ENCODE measurements at places on chromosomes 13 and 19.

GRCh38 chr19:4233282-4233853 is 4.0 kb downstream of the EBI3 start:
- peak; percentile 54 for DNase-seq

DNA sequence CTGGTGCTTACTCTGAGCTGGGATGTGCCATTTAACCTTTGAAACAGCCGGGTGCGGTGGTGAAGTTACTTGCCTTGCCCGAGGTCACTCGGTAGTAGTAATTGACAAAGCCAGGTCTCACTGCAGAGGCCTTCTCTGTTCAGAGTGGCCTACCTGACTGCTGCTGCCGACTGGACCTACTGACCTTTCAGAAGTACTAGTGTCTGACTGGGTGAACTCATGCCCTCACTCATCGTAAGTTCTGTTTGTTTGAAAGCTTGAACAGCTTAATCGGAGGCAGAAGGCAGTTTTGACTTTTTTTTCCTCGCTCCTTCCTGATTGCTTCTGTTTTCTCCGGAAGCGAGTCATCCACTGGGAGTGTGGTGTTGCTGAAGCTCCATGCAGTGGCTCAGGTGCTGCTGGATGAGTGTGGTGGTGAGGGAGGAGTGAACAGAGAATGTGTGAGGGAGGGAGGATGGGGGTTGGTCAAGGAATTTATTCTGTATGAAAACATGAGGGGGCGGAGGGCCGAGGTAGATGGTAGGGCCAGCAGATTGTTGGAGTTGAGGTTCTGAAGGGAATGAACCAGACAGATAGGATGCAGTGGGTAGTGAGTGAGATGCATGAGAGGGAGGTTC is 2.7 kb downstream of the SPINT2 start:
- DNase-seq, result no peak

GRCh38 chr19:57818378-57818777 is 3.7 kb upstream of the ZNF552 start:
- DNase-seq, result no peak

GRCh38 chr13:68076046-68076445 is 845.9 kb upstream of the PCDH9 start:
- no peak for DNase-seq

DNA sequence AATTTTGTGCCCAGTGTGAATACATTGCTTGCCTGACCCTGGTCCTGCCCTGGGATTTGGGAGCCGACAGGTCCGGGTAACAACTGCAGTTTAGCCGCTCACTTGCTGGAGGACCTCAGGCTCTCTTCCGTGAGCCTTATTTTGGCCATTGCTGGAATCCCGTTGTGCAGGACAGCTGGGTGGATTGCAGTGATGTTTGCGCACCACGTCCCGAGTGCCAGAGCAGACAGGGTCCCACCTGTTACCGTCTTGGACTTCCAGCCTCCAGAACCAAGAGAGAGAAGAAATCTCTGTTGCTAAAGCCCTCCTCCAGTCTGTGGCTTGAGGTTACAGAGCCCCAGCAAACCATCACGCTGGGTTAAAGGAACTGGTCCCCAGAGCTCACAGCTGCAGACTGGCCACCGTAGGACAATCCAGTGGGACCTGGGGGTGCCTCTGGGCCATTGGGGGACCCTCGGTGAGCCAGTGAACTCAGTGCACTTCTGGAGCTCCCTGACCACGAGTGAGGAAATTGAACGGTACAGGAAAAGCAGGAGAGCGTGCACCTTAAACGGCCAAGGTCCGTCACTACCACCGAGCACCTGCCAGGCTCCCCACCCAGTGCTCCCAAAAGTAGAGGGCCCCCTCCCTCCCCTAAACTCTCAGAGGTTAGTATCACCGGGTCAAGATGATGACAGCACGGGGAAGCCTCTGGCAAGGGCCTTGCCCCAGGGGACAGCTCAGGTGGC is 92.9 kb downstream of the GNG7 start:
- DNase-seq, result no peak

DNA sequence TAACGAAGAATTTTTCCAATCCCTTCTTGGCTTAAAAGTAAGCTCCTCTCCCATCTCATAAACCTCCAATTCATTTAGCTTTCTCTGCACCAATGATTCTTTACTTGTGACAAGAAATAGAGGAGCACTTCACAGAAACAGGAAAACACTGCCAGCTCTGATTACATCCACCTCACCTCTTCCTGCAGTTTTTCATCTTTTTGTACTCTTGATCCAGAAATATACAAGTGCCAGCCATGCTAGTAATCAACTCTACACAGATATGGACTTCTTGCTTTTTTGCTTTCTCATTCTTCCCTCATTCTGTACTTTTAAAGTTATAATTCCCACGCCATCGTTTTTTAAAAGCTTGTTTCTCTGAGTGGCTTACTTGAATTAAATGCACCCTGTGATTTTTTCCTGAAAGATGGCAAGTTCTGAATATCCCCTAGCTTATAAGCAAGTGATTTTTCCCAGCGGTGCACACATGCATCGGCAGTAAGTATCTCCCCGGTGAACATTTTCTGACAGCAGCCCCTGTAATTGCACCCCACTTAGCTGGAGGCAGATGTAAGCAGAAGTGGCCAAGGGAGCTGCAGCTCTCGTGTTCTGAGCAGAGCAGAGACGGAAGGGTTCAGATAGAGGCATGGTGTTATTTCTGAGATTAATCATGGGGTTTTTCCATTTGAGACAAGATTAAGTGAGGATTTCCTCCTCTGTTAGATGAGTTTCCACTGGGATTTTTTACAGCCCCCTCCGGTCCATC is 340.7 kb downstream of the SLC7A1 start:
- DNase-seq, result no peak

- no peak for DNase-seq
These were observed 25.9 kb downstream of the PRAM1 start for GRCh38 chr19:8476524-8476923.

DNA sequence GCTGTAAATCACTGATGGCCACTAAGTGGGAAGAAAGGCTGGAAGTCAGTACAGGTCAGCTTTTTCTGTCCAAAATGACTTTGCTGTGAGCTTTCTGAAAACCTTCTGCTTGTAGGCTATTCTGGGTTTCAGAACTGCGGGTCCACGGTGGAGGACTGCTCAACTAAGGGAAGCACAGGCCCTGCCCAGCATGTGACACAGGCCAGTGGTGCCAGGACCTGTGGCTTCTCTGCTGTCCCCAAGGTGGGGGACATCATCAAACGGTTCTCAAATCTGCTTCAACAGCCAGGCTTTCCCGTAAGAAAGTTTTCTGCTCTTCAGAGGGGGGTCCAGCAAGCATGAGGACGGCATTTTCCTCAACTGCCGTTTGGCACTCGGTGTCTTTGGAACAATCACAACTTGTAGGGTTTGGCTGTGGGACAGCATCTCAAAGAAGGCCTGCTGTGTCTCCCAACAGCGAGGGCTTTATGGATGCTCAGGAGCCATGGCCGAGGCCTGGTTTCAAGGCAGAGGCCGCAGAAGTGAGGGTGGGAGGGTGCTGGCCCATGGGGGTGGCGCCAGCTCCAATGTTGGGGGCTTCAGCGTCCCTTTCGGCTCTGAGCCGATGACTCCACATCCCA is 3.8 kb downstream of the SGTA start:
- DNase-seq, result no peak

DNA sequence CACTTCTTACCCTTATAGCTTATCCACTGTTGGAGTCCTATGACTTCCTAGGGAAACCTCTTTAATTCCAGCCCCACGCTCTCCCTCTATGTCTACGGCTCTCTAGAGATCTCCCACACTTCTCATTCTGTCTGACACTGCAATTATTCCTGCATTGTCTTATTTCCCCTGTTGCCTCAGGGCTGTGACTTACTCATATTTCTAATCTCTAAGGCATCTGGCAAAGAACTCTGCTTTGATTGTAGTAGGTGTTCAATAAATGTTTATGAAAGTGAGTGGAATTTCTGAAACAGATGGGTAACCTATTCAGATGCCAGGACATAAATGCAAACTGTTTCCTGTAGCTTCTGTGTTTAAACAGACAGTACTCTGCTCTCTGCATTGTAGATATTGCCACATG is 102.4 kb upstream of the SERTM1 start:
- DNase-seq, result no peak

GRCh38 chr13:37531049-37531448 is 67.5 kb downstream of the POSTN start:
- DNase-seq, result no peak

DNA sequence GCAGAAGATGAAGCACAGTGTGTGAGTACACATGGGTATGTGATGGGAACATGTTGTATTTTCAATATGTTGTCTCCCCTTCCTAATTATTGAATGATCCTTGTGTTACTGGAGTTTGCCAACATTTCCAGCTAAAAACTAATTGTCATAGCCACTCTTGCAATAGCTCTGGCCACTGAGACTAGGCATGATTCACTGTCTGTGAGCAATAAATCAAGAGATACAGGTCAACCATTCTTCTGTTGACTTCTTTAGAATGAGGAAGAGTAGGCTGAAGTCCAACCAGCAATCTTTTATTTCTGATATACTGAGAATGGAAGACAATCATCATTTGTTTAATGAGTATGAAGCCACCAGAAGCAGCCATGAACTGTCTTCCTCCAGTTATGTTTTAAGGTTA is 413.9 kb downstream of the SLITRK5 start:
- no peak for DNase-seq

DNA sequence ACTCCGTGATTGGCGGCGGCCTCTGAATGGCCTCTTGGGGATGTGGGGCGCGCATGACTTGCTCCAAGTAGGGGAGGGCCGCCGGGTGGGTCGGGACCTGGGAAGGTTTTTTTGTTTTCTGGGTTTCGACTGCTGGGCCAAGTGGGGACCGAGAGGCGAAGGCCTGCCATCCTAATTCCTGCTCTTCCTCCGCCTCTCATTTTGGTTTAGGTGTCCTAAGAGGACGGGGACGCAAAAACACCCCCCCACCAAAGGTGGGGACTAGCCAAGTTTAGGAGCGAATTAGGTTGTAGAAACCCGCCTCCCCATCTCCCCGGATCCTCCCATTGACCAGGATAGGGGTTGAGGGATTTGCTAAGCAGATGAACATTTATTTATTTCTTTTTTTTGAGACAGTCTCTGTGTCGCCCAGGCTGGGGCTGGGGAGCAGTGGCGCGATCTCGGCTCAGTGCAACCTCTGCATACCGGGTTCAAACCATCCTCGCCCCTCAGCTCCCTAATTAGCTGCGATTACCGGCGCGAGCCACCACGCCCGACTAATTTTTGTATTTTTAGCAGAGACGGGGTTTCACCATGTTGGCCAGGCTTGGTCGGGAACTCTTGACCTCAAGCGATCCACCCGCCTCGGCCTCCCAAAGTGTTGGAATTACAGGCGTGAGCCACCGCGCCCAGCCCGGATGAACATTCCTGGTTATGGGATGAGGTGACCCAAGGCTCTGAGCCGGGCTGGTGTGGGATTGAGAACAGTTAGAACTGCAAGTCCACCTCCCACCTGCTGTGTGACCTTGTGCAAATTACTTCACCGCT is 838 bp downstream of the PPP2R1A start:
- no peak for DNase-seq

GRCh38 chr19:46081928-46082727 is 41.3 kb upstream of the IGFL4 start:
- peak; percentile 18 for DNase-seq

DNA sequence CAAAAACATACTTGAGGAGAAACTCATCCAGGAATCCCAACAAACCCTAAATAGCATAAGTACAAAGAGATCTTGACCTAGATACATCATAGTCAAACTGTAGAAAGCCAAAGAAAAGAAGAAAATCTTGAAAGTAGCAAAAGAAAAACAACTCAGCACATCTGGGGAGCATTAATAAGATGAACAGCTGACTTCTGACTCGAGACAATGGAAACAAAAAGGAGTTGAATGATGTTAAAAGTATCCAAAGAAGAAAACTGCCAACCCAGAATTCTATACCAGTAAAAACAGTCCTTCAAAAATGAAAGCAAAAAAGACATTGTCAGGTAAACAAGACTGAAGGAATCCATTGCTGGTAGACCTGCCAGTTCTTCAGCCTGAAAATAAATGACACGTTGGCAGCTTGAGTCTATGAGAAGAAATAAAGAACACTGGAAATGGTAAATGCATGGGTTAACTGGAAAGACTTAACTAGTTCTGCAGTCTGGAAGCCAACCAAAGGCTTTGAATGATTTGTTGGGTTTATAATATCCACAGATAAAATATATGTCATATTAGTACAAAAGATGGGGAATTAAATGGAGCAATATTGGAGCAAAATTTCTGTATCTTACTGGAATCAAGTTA is 46.8 kb downstream of the TSSK6 start:
- DNase-seq, result no peak

DNA sequence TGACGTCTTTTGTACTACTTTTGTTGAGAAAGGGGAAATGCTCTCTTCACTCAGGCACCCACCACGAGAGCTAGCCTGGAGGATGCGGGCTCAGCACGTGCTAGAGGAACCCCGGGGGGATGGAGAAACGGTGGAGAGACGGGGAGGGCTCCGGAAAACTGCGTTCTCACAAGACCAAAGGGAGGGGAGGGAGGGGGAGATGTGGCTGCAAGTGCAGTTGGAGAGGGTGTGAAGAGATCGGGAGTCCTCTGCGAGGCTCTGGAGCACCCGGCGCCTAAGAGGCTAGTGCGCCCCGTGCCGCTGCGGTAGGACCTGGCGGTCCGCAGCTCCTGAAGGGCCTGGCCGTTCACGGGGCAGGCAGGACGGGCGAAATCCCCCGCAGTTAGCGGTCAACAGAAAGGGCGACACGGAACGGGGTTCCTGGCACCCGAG is 43.4 kb upstream of the XPO4 start:
- DNase-seq, result no peak

DNA sequence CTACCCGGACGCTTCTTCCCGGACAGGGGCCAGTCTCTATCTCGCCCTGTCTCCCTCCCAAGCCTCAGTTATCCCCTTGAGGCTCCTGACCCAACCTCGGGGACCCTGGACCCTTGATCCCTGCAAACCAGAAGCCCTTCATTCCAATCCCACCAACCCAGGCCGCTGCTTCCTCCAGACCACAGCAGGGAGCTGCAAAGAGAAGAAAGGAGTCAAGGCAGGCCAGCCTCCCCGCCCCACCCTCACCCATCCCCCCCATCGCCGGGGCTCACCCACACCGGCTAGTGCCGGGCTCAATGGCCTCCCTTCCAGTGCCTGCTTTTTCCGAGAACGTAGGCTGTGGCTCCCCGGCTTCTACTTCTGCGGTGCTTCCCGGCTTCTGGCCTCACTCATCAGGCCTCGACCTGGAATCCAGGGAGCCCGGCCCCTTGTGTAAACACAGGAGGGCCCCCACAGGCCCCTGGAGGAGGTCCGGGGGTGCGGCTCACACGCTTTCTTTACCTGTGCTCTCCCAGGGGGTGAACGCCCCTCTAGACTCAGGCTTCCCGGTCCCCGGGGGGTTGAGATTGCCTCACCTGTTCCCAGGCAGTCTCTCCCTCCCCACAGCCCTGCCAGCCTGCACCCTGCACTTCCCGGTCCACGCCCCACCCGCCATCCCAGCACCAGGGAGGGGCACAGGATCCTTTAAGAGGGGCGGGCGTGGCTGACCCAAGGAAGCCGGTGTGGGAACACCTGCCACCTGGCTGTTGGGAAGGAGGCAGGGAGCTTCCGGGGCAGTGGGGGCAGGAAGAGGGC is at the start of gene FAM83E:
FAM83E (minus strand) TSS at position 641 of the 795 bp plus-strand sequence. CDS start 1,704 bp downstream, outside the sequence.
- no peak for DNase-seq

- DNase-seq, result no peak
These were observed 28.3 kb downstream of the SMAD9 start for GRCh38 chr13:36891752-36892151.

GRCh38 chr19:2060884-2061494 is 9.9 kb upstream of the MKNK2 start:
- no peak for DNase-seq

GRCh38 chr19:50926144-50926543 is 14.9 kb upstream of the KLK4 start:
- no peak for DNase-seq
